ENCODE measurements at places on chromosomes 7 and 10.

GRCh38 chr10:77038407-77038806 lies 599.2 kb downstream of the KCNMA1 start:
- no peak for DNase-seq

GRCh38 chr7:29562307-29562706 lies 1.3 kb upstream of the PRR15 start:
- no peak for DNase-seq

DNA sequence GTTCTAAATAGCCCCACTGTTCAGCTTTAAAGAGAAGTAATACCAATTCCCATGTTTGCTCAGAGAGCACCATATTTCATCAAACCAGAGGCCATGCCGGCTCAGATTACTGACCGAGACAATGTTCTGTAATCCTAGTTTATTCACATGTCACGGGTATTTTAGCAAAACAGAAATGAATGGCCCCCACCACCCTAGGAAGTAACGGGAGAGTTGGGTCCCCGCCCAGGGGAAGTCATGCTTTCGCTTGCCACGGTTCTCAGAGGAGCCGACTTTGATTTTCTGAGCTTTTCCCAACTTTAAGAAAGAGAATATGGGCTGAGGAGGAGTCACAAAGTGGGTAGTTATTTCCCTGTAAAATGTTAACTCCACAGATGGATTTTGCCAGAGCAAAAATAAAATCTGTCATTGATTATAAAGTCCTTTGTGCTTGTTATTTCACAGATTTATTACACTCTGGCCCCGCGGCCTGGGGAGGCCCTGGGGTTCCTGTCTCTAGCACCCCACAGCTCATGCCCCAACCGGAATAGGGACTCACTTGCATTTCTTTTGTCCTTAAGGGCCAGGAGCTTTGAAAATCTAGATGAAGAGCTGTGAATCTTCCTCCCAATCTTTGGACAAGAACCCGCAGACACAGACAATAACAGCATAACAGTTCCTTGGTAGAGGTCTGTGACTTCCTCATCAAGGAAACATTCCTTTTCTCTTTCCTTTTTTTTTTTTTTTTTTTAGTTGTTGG lies 3.7 kb upstream of the GDF10 start:
- DNase-seq, result no peak

- DNase-seq, result no peak
Measured at GRCh38 chr7:44634187-44634838, 27.9 kb downstream of the OGDH start.

DNA sequence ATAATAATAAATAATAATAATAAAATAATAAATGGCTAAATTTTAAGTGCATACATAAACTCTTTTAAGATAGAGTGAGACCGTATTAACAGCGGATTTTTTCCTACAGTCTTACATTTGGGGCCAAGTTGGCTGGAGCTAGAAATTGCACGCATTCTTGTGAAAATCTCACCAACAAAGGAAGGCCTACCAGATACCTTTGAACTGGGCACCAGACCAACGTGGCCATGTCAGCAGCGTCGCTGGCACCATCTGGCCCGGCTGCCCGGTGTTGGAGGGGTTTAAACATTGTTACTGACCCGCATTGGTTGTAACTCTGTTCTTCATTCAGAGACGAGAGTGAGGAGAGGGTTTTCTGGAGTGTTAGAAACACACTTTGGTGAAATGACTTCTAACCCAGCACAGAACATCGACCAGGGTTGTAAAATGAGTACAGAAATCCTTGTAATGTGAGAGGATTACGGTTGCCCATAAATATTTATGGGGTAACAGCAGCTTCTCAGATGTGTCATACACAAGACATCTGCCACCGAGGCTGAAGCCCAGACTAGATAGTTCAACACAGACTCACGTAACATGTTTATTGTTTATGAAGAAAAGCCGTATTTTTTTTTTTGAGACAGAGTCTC lies 34.6 kb upstream of the UNCX start:
- no peak for DNase-seq

DNA sequence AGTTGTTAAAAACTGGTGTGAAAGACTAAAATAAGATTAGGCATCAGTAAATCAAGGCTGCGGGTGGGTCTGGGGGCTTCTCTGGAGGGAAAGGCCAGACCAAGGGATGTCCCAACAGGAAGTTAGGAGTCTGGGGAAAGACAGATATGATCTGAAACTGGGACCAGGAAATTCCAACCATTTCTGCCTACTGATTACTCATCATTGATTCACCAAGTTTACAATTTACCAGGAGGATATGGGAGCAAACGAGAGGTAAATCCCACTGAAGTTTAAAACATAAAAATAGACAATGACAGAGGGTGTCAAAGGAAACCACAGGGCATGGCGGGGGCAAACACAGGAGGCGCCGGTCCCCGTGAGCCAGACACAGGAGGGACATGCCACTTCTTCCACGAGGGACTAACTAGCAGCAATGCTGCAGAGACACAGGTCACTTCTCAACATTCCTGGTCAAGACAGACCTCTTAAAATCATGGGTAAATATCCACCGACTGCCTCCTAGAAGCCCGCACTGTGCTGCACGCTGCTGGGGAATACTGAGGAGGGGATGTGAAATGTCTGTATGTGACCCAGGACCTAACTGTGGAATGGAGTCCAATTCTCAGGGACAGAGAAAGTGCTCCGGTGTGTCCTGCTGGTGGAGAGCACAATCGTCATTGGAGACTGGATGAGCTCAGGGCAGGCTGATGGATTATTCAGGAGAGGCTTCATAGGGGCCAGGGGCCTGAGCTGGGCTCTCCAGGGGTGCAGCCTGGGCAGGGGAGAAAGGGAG lies 153.4 kb upstream of the KLF14 start:
- no peak for DNase-seq

DNA sequence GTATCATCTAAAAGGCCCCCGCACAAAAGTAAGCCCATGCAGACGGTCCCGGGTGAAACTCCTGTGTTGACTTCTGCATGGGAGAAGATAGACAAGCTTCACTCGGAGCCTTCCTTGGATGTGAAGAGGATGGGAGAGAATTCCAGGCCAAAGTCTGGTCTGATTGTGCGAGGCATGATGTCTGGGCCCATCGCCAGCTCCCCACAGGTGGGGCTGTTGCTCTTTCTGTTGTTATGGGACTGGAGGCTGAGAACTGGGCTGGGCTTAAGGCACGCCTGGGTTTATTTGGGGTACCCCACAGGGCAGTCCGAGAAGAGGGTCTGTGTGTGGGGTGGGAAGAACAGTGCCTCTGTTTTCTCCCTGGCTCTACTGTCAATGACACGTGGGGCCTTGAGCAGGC lies 14.6 kb downstream of the MINDY4 start:
- DNase-seq, result no peak

DNA sequence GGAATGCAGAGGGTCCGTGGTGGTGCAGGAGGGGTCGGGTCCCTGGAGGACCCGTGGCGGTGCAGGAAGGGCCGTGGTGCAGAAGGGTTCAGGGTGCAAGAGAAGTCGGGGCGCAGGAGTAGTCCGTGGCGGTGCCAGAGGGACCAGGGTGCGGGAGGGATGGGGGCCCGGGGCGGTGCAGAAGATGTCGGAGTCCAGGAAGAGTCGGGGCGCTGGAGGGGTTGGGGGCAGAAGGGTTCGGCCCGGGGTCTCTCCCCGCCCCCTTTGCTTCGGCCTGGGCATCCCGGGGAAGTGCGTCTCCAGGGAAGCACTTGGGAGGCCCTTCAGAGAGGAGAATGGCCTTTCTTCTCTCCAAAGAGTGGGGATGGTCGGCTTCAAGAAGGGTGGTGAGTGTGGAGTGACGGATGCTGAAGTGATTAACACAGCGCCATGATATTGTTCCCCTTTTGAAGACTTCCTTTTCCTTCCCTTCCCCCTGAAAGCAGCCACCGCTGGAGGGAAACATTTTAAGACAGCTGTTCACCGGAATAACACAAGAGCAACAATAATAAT lies 997 bp downstream of the WDR37 start:
- no peak for DNase-seq

- no peak for DNase-seq
Measured at GRCh38 chr7:107506674-107507339, 37.0 kb downstream of the GPR22 start.

DNA sequence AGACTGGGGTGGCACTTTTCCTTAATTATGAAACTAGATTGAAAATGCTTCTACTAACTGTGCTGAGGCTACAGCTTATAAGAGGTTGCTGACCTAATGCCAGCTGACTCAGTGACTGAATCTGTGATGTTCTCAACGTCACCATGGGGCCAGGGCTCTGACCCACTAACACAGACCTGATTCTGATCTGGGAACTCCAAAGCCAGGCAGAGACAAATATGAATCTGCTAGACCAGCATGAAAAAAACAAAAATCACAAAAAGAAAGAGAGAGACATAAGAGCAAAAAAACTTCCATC lies 16.1 kb downstream of the USP6NL start:
- no peak for DNase-seq

DNA sequence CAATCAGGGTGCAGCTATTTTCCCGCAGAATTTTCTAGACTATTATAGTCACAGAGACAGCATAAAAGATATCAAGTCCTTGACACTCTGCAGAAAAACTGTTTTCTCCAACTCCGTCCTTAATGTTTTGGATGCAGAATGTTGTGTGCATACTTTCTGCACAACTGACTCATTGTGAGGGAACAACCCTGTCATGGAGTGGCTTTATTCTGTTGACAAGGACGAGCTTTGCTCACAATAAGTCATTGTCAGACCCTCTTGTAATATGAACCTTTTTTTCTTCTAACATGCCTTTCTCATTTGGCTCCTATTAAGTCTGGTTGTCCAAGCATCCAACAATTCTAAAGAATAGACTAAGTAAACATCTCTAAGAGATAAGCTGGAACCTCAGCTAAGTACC lies 17.3 kb downstream of the ABCB4 start:
- DNase-seq, result no peak

GRCh38 chr10:33187427-33187999 lies 147.0 kb downstream of the NRP1 start:
- no peak for DNase-seq

DNA sequence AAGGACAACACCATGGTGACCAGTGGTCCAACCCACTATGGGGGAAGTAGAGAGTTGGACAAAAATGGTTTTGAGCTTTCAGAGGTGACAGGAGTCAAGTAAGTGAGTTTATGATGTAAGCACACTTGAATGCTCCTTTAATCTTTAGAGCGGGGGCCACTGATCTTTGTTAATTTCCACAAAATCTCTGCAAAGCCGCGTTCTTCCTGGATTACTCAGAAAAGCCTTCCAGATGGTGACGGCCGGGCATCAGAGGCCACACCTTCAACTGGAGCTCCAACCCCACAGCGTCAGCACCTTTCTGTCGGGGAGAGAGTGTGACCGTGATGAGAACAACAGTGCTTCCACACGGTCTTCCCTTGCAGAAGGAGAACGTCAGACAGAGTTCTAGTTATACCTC lies 35.2 kb upstream of the KLF6 start:
- DNase-seq, result no peak

GRCh38 chr7:47256016-47256415 lies 325.9 kb downstream of the TNS3 start:
- DNase-seq, result no peak

DNA sequence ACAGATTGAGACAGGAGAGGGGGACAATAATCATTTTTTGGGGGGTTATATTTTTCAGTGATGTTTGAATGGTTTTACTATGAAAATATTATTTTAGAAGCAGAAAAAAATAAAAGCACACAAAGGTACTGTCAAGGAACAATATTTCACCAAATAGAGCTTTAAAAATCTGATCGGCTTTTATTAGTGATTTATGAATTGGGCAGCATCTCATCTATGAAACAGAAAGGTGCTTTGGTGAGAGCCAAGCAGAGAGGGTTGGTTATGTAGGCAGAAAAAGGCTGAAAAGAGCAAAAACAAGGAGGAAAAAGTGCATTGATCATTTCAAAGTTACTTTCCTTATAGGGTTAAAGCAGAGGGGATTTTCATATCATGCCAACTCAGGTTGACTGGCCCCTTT lies 26.4 kb upstream of the CPA2 start:
- DNase-seq, result no peak

DNA sequence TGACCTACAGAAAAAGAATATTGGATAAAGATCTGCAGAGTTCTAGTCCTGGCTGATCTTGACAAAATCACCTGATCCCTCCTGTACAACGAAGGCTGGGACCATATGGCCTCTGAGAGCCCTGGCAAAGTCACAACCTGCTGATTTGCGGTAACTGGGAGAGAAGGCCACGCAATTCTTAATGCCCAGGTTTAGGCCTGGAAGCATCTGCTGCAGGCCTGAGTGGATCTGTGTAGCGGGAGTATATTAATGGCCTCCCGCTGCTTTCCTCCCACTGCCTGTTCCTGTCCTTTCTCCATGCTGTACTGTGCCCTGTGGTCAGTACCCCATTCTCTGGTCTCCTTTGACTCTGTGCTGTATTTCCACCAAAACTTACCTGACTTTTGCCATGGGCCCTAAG lies 24.2 kb downstream of the AKR1B1 start:
- no peak for DNase-seq

GRCh38 chr7:83593921-83594475 lies 54.9 kb downstream of the SEMA3E start:
- no peak for DNase-seq

- no peak for DNase-seq
Measured at GRCh38 chr7:155591055-155591775, 44.9 kb upstream of the CNPY1 start.

GRCh38 chr7:4204513-4205165 lies 477.5 kb upstream of the FOXK1 start:
- DNase-seq, result no peak

- DNase-seq, result no peak
Measured at GRCh38 chr7:4279216-4279615, 402.9 kb upstream of the FOXK1 start.

DNA sequence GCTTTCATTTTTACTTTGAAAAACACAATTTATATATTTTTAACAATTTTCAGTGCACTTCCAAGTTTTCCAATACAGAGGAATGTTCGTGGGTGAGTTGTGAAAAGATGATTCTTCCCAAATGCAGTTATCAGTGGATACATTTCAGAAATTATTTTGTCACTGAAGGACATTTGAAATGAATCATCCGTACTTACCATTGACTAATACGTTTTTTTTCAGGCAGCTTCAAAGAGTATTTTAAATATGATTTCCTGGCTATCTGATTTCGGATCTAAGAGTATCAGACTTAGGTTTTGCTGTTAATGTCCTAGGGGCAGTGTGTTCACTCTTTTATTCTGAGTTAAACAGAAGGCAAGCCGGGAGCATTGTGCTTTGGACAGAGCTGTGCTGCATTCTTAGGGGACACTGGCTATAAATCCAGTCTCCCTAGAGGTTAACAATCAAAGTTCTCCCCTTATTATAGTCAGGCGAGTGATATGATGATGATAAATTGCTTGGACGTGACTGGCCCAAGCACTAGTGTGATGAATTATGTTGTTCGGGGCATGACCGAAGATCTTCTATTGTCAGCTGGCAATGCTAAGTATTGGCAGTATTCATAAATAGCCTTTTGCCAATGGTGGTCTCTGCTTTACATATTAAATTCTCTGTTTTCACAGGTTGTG lies 4.5 kb downstream of the PTER start:
- DNase-seq, result no peak

DNA sequence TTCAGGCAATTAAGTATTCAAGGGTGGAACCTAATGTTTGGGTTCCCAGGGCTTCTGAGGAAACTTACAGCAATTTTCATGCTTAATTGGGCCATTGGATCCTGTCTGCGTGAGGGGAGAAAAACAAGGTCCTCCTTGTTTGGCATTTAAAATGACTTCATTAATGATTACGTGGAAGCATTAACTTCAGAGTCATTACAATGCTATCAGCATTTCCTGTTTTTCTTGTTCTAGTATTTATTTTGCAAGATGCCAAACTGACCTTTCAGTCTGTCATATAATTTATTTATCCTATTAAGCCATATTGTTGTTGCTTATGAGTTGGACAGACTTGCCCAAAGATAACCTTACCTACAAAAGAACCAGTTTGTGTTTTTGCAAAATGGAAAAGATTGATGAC lies 324.1 kb upstream of the LRRN3 start:
- DNase-seq, result no peak

GRCh38 chr7:121126801-121127534 lies 138.5 kb downstream of the CPED1 start:
- no peak for DNase-seq
